IPS-NIHi11 (cell line): ENCODE measurements at places on chromosomes 16 and 17.

DNA sequence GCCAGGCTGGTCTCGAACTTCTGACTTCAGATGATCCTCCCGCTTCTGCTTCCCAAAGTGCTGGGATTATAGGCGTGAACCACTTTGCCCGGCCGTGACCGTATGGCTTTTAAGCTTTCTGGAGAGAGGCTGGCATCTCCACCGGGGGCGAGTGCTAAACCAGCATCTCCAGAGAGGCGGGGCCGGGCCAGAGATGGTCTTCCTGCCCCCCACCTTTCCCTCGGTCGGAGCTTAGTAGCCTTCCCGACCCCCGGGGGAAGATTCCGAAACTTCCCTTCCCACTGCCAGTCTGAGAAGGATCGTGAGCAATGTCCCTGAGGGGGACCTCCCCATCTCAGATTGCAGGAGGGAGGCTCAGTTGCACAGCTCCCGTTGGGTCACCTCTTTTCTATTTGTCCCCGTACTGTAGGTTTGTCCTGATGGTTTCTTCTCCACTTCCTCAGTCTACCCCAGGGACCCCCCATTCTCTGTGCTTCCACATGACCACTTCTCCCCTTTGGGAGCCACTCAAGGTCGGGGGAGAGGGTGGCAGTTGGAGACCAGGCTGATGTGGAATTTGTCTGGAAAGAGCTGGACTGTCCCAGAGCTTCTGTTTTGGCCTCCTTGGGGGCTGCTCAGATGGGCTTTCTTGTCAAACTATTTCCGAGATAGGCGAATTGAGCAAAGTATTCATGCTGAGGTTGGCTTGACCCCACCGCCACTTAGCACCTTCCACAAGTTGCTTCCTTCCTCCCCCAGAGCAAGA is 18.2 kb downstream of the IGF2BP1 start:
- no peak for DNase-seq

- no peak for DNase-seq
These were observed 4.4 kb upstream of the MTSS2 start for GRCh38 chr16:70689970-70690891.

- DNase-seq: no peak
These were observed 15.0 kb downstream of the GINS2 start for GRCh38 chr16:85673529-85674417.

GRCh38 chr17:81381632-81382577 is 13.4 kb upstream of the BAHCC1 start:
- DNase-seq: no peak

- DNase-seq: no peak
These were observed 49.9 kb downstream of the XYLT1 start for GRCh38 chr16:17420816-17421215.

DNA sequence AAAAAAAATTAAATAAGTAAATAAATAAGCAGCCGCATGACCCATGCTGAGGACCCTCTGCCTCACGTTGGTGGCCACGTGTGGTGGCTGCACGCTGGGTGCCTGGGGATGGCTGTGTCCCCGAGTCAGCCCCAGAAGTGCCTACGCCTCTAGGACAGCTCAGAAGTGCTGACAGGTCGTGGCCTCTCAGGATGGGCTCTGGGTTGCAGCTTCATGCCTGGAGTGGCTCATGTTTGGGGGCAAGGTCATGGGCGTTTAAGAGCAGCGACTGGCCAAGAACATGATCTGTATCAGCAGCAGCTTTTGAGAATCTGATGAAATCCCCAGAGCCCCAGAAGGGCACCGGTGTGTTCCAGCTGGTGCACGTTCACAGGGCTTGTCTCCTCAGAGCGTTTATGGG is 26.8 kb upstream of the CAPN15 start:
- no peak for DNase-seq

GRCh38 chr17:73693071-73693470 is 48.8 kb upstream of the SDK2 start:
- no peak for DNase-seq

DNA sequence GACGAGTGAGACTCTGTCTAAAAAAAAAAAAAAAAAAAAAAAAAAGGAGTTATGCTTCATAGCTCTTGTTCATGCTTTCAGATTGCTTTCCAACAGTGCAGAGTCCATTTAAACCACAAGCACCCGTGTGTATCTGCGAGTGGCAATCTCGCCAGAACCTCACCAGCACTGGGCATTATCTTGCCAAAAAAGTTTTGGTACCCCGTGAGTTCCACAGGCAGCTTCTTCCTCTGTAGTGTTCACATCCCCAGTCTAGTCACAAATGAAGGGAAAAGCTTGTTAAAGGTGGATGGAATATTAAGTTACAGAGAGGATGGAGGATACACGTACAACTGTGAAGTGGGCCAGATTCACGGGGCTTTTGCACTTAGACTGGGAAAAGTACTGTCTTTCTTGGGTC is 33.5 kb downstream of the WSB1 start:
- no peak for DNase-seq

- DNase-seq: no peak
These were observed 472.4 kb downstream of the PMP22 start for GRCh38 chr17:14792746-14793145.

- DNase-seq: no peak
These were observed 117.1 kb upstream of the MYOCD start for GRCh38 chr17:12548558-12548957.

GRCh38 chr16:87550495-87550961 is 51.8 kb upstream of the JPH3 start:
- peak; percentile 90 for DNase-seq

GRCh38 chr17:7881276-7882054 is 7.1 kb upstream of the CHD3 start:
- DNase-seq: no peak
